ENCODE measurements at places on chromosomes 3 and 15.

- no peak for DNase-seq
Measured at GRCh38 chr15:60795471-60795870, 316.5 kb upstream of the ICE2 start.

GRCh38 chr3:23668430-23668904 lies 137.3 kb upstream of the UBE2E1 start:
- DNase-seq: no peak

- DNase-seq: peak; percentile 90
Measured at GRCh38 chr15:39785139-39785538, 2.5 kb upstream of the FSIP1 start.

DNA sequence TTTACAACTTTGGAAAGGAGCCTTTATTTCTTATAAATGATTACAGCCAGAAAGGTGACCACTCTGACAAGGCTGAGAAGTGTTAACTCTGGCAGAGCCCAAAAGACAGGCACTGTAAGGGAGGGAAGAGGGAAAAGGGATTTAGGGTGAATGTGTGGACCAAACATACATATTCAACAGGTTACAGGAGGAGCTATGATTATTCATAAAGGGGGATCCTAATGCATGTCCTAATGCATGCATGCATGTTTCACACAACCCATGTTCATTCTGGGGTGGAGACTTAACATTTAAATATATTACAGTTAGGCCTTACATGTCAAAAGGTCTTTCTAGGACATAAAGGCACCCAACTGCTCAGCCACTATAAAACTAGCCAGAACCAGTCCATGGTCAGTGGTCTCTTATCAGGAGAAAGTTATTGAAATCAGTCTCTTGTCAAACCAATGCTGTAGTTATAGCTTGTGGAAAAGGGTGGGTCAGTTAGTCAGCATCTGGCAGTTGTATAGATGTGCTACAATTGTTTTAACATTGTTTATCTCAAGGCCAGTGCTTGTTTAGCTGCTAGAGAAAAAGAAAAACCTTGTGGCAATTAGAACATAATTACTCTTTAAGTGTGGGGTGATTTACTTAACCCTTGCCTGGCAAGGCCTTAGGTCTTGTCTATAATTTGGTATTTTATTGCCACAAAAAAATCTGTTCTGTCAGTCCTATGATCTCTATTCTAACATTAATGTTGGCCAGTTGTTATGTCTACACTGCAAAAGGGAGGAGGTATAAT lies 77.5 kb downstream of the RAD18 start:
- no peak for DNase-seq

DNA sequence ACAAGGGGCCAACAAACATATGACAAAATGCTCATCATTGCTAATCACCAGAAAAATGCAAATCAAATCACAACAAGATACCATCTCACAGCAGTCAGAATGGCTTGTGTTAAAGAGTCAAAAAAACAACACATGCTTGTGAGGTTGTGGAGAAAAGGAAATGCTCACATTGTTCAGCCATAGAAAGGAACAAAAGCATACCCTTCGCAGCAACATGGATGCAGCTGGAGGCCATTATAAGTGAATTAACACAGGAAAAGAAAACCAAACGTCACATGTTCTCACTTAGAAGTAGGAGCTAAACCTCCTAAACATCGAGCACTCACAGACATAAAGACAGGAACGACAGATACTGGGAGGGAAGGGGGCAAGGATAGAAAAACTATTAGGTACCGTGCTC lies 678.4 kb upstream of the GRM7 start:
- DNase-seq: no peak

DNA sequence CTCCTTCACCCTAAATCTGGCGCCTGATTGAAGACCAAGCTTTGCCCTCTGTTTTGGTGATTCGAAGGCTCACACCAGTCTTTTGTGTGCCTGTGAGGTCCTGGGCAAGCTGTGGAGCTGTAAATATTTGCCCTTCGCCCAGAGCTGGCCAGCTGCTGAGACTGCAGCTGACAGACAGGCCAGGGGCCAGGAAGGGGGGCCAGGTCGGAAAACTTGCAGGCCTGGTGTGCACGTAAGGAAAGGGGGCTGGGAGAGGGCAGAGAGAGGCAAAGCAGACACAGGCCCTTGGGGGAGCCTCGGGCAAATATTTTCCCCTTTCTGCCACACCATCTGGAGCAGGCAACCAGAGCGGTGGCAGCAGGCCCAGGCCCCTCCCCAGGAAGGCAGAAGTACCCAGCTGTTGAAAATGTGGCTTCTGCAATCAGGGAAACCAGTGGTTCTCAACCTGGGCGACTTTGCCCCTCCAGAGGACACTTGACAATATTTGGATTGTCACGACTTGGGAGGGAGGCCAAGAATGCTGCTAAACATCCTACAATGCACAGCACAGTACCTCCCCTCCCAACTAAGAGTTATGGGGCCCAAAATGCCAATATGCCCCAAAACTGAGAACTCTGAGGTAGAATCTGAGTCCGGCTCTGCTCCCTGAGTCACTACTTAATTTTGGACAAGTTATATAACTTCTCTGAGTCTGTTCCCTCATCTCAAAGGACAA lies 2.5 kb downstream of the PDZRN3 start:
- DNase-seq: peak; percentile 60

DNA sequence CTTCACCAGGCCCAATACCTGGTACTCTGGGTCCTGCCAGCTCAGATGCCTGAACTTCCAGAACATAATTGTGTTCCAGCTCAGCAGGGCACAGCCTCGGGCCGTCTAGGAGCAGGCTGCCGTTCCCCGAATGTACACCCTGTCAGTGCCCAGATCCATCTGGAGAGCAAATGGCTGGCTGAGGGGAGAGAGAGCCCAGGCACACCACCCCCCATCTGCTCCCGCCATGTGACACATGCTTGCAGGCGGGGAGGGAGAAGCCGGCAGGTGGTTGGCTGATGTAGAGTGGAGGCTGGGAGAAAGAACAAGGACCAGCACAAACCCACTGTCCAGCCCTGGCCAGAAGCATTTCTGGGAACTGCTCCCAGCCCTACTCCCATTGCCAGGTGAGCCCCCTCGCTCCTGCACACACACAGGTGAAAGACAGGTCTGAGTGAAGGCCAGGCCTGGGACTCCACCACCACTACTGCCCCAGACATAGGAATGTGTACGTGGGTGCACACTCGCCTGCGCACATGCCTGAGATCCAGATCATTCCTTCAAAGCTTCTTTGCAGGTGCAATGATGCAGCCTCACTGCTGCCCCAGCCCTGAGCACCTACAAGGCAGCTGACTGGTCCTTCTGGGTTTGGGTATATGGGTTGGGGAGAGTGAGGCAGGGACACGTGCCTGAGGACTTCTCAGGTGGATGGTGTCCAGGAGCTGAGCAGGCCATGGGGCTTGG lies 53.5 kb downstream of the SEMA5B start:
- DNase-seq: no peak

DNA sequence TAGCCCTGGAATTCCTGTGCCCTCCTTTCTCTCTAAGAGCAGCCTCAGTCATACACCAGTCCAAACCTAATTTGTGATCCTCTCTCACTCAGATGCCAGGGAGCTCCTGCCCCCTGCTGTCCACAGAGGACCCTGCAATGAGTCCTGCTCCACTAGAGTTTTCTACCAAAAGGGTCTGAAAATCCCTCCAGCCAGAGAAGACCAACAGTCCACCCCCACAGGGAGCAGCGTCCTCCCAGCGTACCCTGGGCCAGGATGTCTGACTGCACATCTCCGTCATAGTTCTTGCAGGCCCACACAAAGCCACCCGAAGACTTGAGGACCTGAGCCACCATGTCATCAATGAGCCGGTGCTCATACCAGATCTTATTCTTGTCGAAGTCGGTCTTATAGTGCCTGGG lies 15.4 kb downstream of the IDH2 start:
- DNase-seq: no peak

DNA sequence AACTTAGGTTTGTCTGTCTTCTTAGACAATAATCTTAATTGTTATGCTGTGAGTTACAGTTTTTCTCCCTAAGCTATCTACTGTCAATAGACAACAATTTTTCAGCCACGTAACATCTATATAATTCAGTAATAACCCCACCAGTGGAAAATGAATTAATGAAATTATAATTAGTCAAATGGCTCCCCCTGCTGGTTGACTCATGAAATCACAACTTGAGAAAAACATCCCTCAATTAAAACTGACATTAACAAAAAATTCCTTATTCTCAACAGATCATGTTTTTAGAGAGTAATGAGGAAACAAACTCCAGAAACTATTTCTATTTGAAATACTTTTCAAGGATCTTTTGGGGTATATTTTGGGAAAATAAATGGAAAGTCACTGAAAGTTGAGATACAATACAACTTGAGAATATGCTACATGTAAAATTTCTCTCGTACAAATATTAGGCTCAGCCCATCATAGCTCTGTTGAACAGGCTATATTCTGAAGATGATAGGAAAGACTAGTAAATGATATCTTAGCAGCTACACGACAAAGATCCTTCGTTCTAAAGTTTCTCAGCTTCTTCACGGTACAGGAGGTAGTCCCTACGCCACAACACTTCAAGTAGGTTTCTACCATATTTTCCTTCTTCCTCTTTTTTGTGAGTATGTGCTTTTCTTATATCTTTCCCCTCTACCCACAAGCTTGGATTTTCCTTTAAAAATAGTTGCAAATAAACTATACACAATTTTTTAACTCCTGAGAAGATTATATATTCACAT lies 20.7 kb downstream of the PPP1R2 start:
- no peak for DNase-seq

DNA sequence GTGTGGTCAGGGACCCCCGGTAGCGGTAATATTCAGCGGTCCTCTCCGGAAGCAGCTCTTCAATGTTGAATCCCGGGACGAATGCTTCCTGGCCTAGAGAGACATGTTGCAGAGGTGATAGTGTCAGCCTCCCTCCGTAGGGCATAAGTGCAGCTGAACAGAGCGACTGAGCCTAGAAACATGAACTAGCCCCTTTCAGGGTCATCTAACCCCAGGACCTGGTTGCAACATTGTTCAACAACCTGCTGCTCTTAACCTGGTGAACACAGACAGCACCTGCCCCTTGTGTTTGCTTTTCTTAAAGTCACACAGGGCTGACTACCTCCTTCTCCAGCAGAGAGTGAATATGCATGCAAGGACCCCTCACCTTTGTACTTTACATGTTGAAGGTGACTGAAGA lies 41.3 kb downstream of the CA12 start:
- no peak for DNase-seq

GRCh38 chr15:41203395-41203794 lies 27.2 kb downstream of the EXD1 start:
- no peak for DNase-seq

- DNase-seq: peak; percentile 34
Measured at GRCh38 chr3:42841332-42841731, 32.1 kb downstream of the ACKR2 start.

- no peak for DNase-seq
Measured at GRCh38 chr15:64636556-64636955, 138.8 kb downstream of the RBPMS2 start.

- peak; percentile 90 for DNase-seq
Measured at GRCh38 chr15:90860450-90860849, 7.9 kb upstream of the FURIN start.

- no peak for DNase-seq
Measured at GRCh38 chr3:189249987-189250386, 78.2 kb downstream of the TPRG1 start.

GRCh38 chr3:144840866-144841265 lies 869.2 kb downstream of the DIPK2A start:
- no peak for DNase-seq

- no peak for DNase-seq
Measured at GRCh38 chr3:188520466-188520865, 366.5 kb downstream of the LPP start.

GRCh38 chr3:124701687-124702086 lies 28.6 kb upstream of the UMPS start:
- DNase-seq: no peak

DNA sequence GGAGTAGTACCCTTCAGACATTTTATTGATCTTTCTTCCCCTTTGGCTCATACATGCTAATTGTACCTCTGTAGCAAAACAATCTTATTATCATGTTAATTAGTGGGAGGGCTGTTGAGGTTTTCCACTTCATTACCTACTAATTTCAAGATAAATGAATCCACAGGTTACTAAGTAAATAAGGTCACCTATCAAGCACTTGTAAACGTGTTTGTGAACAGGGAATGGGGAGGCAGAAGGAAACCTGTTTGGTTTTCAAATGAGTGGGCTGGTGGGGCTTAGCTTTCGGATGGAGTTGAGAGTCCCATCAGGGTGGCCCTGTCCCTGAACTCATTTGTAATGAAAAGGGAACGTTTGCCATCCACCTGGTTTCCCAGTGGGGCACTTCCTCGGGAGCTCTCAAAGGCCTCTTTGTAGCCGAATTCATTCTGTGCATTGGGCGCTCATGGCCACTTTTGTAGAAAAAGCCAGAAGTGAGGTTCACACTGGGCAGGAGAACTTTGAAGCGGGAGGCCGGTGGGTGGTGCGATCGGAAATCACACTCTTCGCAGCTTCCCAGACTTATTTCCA lies 419.8 kb upstream of the NR2F2 start:
- no peak for DNase-seq

- no peak for DNase-seq
Measured at GRCh38 chr3:135456108-135456790, 509.3 kb upstream of the PPP2R3A start.

DNA sequence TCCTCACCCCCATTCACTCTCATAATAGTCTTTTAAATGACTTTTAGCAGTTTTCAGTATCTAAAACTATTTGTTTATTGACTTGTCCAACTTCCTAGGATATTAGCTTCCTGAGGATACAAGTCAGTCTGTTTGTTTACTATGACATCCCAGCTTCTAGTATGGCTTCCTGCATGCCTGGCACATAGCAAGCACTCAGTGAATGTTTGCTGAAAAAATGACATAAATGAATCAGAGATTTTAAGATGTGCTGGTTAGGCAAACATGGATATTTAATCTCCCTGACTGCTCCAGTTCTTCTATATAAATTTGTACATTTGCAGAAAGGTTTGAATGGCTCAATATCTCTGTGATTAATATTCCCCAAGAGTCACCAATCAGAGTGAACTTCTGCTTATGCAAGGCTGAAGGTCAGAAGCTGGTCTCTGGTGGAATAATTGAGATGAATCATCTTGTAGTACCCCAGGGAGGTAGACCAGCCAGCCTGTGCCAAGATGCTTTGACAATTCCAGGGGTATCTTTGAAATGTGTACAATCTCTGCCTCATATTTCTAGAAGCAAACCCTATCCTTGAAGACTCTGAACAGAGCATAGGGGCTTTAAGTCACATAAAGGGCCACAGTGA lies 219.0 kb upstream of the LMCD1 start:
- peak; percentile 65 for DNase-seq

DNA sequence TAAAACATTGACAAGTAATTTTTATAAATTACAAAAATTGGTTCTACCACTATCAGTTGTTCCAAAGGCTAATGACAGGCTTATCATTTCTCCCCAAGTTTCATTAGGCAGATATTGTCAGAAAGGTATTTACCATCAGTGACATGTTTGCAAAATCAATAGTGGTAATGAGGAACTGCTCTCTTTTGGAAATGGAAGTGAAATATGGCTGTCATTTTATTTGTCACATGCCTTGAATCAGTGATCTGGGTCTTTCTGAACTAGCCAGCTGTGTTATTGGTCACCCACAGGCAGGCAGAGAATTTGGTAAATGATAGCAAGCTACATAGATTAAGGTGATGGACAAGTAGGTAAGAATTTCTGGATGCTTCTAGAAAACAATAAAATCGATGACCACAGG lies 268.0 kb upstream of the ARHGEF26 start:
- no peak for DNase-seq

Measured in LNCaP clone FGC (cell line).